Fibroblast of skin of right biceps (primary cell): ENCODE measurements at places on chromosomes 2 and 18.

DNA sequence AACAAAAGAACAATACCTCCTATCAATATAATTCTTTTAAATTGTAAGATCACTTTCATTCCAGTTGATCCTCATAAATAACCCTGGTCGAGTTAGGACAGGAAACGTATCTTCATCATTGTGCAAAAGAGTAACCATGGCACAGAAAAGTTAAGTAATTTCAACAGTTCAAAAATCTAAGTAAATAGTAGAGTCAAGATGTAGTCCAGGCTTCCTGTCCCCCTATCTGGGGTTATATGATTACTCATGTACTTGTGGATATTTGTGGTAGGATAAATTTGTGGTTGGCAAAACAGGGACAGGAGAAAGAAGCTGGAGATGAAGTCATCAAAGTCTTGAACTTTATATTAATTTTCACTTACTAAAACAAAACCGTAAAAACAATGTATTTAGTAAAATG lies 772.6 kb downstream of the TSN start:
- DNase-seq: peak; percentile 61

DNA sequence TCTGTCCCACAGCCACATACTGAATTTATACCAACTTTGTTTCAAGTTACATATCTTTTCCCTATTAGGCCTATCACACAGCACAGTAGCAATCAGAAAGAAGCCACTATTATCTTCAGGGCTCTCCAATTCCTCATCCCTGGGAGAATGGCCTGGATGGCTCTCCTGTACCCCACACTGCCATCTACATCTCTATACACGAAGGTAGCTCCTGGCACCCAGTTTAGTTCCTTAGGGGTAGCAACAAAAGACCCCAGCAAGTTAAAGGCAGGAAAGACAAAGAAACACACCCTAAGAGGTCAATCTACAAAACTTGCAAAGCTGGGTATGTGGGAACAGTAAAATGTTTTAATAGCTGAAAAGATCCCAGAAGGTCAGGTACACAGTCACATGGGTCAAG lies 39.9 kb downstream of the PAIP2B start:
- no peak for DNase-seq

DNA sequence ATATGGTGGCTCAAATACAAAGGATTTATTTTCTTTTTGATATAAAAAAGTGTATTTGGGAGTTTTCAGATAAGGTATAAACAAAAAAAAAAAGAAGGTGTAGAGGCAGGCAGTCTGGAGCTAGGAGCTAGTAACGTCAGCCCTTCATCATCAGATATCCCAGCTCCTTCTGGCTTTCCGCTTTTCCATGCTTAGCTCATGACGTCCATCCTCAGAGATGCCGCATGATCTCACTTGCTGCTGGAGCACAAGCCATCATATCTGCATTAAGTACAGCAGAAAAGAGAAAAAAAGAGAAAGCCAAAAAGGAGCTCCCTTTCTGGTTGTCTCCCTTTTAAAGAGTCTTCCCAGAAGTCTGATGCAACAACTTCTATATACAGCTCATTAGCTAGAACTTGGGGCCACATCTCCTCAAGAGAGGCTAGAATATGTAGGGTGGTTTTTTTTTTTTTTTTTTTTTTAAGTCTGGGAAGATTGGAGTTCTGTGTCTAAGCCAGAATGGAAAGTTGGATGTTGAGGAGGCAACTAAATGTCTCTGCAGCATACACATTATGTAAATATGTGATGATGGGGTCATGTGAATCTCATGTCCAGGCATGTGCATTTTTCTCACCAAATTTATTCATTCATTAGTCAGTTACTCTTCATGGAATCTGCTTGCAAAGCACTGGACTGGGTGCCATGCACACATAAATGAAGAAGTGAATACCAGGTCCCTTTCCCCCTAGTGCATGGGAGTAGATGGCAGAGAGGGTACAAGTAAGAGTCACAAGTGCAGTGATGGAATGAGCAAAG lies 52.3 kb downstream of the DDX1 start:
- DNase-seq: no peak

GRCh38 chr2:225464346-225465025 lies 65.0 kb downstream of the NYAP2 start:
- DNase-seq: no peak

DNA sequence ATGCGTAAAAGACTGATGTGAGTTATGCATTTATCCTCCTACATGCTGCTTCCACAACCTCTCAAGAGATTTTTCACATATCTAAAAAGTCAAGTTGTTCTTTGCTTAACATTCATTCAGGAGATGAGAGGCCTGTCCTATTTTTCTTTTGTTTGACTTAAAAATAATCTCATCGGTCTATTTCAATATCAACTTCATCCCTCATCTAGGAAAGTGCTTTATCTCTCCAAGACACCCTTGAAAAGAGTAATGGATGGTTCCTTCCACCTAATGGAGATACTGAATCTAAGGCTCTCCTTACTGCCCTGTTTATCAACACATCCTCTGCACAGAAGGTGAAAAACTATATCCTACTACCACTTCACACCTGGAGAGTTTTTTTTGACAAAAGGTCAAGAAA lies 2.4 kb downstream of the NFE2L2 start:
- DNase-seq: no peak
